Right lobe of liver (tissue), 6 donors: ENCODE measurements at places on chromosomes 6 and 20. TPM values are rescaled to one million over a fixed set of nuclear protein-coding genes. Genes with fewer than 3 reads are reported as not detected.
A peak's percentile ranks its signal among the peaks of the same experiment; 100 is the strongest.

DNA sequence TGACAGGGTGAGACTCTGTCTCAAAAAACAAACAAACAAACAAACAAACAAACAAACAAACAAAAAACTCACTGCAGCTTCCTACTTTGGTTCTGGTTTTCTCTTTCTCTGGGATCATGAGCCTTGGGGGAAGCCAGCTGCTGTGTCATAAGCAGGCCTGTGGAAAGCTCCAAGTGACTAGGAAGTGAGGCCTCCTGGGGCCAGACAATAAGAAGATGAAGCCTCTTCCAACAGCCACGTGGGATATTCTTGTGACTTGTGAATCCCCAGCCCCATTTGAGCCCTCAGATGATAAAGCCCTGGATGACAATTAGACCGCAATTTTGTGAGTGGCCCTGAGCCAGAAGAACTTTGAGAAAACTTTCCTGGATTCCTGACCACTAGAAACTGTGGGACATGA lies 11.4 kb downstream of the HLA-A start:
- H3K27me3 ChIP-seq = no peaks in the 10 kb centered on the region
- H3K36me3 ChIP-seq = no peaks in the 10 kb centered on the region
- H3K4me1 ChIP-seq = no peaks in the 10 kb centered on the region

DNA sequence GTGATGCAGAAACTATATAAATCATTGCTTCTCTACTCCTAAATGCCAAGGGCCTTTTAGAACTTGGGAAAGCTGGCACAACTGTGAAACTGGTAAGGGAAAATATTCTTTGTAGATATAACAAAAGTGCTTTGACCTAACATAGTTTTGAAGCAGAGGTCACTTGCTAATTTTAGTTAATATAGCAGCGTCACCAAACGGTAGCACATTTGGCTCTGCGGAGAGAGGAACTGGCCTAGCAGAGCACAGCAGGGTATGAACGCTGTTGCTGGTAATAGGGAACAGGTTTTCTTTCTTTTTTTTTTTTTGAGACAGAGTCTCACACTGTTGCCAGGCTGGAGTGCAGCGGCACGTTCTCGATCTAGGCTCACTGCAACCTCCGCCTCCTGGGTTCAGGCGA lies 67.4 kb downstream of the ECT2L start:
- no peaks in the 10 kb centered on the region for H3K36me3 ChIP-seq
- no peaks in the 10 kb centered on the region for H3K27me3 ChIP-seq
- H3K4me3 ChIP-seq = no peak overlapping the region
- H3K4me1 ChIP-seq = no peaks in the 10 kb centered on the region

GRCh38 chr20:45088247-45088646 lies 12.7 kb downstream of the KCNS1 start:
- no peaks in the 10 kb centered on the region for H3K36me3 ChIP-seq
- H3K4me1 ChIP-seq = no peaks in the 10 kb centered on the region
- H3K4me3 ChIP-seq = no peak overlapping the region

DNA sequence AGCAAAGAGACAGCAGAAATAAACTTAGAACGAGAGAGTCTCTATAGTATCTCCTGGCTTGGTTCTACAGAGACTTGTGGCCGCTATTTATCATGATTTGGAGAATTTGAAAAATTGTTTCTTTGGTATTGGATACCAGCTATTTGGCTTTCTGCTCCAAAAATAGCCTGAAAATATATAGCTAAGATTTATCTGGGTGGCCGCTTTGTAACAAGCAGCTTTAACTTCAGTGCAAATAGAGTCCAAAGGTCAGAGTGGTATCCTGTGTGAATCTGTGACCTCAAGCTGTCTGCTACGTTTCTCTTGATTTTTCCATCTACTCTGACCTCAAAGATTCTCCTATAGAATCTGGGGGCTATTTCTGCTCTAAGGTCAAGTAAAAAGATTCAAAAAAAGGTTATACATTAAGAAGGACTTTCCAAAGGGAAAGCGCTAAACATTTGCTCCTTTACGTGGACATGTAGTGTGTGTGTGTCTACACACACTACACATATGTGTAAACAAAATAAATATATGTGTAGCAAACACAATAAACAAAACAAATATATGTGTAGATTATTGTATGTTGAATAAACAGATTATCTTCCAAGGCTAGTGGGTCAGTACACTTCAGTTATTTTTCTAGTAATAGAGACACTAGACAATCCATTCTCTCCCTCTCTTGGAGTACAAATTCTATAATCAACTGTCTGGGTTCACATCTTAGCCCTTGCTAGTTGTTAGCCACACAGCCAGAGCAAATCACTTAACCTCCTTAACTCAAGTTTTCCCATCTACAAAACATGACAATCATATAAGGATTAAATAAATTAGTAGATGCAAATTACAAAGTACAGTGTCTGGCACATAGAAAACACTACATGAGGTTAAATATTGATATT lies 40.8 kb downstream of the CHD6 start:
- H3K27me3 ChIP-seq = no peaks in the 10 kb centered on the region
- H3K36me3 ChIP-seq = no peaks in the 10 kb centered on the region
- H3K27ac ChIP-seq = peak overlapping the region; percentile 70
- DNase-seq = no peak

DNA sequence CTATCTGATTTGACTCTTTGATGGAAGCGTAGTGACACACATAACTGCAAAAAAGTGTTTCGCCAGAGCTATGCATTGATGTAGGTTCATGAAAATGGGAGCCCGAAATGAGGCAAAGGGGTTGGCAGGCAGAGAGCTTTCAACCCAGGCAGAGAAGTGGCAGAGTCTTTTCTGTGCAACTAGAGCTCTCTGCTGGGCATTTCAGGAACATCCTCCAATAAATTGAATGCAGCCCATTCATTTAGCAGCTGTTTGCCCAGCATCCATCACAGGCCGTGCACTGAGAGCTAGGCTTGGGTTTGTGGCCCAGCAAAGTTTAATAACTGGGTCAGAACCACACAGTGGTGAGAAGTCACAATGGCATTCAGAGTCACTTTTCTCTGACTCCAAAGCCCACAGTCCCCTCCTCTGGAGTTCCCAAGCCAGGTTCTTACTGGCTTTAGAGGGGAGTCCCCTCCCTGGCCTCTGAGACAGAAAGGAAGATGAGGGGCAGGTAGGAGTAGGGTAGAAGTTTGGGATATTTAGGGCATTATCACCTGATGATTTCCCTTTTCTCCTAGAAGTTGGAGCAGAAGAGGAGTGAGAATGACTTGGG lies 31.8 kb upstream of the ELMO2 start:
- no peaks in the 10 kb centered on the region for H3K36me3 ChIP-seq
- no peaks in the 10 kb centered on the region for H3K4me1 ChIP-seq
- H3K4me3 ChIP-seq = no peak overlapping the region
- no peak for DNase-seq

DNA sequence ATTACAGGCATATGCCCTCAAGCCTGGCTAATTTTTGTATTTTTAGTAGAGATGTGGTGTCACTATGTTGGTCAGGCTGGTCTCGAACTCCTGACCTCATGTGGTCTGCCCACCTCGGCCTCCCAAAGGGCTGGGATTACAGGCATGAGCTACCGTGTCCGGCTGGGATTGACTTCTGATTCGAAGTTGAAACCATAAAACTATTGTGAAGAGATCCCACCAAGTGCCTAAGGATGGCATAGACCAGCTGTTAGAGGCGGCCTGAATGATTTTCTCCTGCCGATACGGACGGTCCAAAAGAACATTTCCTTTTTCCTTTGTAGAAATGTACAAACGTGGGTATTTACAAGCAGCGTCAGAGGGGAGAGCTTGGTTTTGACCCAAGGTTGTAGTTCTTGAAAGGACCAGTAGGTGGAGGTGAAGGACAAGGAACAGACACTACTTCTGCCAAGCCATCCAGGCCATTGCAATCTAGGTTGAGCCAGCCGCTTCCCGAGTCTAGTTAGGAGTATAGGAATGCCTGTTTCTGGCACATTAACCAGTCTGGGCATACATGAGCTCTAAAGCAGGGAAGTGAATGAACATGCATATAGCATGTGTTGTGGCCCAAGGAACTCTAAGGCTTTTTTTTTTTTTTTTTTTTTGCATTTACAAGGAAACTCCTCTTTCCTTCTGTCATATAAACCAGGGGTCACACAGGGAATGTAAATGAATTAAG lies 29.0 kb downstream of the MOCS3 start:
- no peaks in the 10 kb centered on the region for H3K4me1 ChIP-seq
- no peak overlapping the region for H3K4me3 ChIP-seq
- DNase-seq = no peak
- no peaks in the 10 kb centered on the region for H3K27me3 ChIP-seq

- DNase-seq = no peak
- no peak overlapping the region for H3K4me3 ChIP-seq
- H3K27me3 ChIP-seq = no peaks in the 10 kb centered on the region
- H3K36me3 ChIP-seq = no peaks in the 10 kb centered on the region
These were observed 879 bp downstream of the MUC22 start for GRCh38 chr6:31011153-31011552.

Gene USP49
- total RNA-seq = 1.5 TPM

Gene GRM4
- total RNA-seq = not detected

Gene MYT1
- total RNA-seq = not detected
